ENCODE measurements at places on chromosomes 16 and 17. TPM values are rescaled to one million over a fixed set of nuclear protein-coding genes. Genes with fewer than 3 reads are reported as not detected.

- no peak for DNase-seq
Measured at GRCh38 chr16:9107025-9107970, 15.9 kb downstream of the HAPSTR1 start.

DNA sequence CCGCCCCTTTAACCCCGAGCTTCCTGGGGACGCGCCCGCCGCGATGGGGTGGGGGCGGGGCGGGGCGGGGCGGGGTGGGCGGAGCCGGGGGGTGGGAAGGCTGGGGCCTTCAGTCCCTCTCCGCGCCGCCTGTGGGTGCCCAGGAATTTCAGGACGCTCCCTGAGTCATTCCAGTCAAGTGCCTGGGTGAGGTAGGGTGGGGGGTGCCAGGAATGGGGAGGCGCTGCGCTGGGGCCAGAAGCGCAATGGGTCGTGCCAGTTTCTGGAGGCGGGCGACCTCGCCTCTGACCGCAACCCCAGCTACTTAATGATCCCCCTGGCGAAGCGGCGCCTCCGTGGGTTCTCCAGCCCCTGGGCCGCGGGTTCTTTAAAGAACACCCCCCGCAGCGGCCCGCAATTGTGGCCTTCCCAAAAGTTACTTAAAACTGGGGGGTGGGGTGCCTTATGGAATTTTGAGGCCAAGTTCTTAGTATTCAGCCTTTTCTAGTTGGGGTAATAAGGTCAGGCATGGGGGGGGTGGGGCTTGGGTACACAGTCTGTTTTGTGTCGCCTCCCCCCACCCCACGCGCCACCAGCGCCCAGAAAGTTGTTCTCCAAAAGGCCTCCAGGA, 826 bp upstream of the GSE1 start:
- DNase-seq = peak; percentile 86

DNA sequence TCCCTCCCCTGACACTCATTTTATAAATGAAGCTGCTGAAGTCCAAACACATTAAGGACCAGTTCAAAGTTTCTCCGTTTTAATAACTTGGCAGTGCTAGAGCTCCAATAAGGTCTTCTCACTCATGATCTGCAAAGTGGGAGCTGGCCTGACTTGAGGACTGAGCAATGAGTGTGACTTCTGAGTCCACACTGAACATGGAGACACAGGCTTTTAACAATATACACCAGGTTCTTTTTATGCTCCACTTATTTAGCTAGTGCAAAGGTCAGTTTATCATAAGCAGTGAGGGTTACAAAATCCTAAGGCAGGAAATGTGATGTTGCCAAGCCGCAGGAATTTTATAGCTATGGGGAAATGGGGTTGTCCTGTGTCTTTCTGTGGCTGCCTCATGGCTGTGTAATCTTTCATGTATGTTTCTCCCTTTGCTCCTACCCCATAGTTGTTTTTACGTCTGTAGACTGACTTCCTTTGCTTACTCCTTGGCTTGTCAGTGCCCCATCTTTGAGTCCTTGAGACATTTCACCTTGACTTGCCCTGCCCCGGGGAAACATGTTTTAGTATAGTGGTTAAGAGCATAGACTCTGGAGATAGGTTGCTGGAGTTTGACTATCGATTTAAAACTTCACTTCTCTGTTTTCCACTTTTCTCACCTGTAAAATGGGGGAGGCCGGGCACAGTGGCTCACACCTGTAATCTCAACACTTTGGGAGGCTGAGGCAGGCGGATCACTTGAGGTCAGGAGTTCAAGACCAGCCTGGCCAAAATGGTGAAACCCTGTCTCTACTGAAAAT, 12.2 kb upstream of the MMD start:
- no peak for DNase-seq

- no peak for DNase-seq
Measured at GRCh38 chr16:67429799-67430503, 970 bp upstream of the HSD11B2 start.

The CASKIN1 gene
- total RNA-seq = 0.24 TPM

GRCh38 chr17:80790981-80791742, 200.5 kb upstream of the CHMP6 start:
- DNase-seq = no peak

The USP31 gene
- total RNA-seq = 10.6 TPM

GRCh38 chr16:23195366-23195978, 12.9 kb downstream of the SCNN1G start:
- no peak for DNase-seq

The MAF gene
- 3.2 TPM for total RNA-seq

DNA sequence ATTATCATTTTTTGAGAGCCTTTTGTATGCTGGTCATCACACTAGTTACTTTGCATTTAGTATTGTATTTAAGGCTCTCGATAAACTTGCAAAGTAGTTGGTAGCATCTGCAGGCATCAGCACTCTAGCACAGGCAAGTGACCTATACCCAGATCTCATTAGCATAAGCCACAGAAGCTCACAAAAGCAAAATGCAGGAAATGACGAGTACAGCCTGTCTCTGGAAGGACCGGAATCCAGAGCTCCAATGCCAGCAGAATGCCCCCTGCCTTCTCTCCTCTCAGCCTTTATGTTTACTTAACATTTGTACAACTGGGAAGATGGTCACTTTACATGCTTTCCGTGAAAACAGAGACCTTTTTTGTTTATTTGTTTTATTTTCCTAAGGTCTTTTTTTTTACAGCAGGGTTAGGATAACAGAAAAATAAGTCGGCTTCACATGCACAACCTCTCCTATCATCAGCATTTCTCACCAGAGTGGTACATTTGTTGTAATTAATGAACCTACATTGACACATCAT, 45.4 kb upstream of the MYOCD start:
- DNase-seq = no peak

DNA sequence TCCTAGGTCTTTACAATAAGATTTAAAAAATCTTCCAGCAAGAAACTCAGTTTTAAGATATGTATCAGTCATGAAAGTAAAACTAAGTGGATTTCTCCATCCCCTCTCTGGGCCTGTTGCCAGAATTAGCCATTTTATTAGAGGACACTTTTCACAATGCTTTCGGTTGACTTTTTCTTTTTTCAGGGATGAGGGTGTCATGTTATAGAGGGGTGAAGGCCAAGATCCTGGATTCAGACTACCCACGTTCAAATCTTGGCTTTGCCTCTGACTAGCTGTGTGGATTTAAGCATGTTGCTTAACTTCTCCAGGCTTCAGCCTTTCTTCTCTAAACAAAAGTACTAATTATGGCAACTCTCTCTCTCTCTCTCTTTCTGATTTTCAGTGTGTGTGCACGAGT, 111.7 kb upstream of the COX10 start:
- no peak for DNase-seq

DNA sequence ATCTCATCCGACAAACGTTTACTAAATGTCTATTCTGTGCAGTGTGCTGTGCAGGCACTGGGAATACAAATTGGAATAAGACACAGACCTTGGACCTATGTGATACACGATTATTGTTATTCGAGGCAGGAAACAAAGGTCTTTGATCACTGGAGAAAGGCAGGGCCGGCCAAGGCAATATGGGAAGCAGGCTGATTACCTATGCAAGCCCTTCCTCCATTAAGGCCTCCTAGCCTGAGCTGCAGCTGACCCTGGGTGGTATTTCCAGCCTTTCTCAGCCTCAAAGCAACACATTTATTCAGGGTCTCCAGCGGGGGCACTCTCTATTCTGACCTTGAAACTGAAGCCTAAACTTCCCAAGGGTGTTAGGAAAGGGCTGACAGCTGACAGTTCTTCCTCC, 13.4 kb downstream of the ST6GALNAC1 start:
- no peak for DNase-seq

DNA sequence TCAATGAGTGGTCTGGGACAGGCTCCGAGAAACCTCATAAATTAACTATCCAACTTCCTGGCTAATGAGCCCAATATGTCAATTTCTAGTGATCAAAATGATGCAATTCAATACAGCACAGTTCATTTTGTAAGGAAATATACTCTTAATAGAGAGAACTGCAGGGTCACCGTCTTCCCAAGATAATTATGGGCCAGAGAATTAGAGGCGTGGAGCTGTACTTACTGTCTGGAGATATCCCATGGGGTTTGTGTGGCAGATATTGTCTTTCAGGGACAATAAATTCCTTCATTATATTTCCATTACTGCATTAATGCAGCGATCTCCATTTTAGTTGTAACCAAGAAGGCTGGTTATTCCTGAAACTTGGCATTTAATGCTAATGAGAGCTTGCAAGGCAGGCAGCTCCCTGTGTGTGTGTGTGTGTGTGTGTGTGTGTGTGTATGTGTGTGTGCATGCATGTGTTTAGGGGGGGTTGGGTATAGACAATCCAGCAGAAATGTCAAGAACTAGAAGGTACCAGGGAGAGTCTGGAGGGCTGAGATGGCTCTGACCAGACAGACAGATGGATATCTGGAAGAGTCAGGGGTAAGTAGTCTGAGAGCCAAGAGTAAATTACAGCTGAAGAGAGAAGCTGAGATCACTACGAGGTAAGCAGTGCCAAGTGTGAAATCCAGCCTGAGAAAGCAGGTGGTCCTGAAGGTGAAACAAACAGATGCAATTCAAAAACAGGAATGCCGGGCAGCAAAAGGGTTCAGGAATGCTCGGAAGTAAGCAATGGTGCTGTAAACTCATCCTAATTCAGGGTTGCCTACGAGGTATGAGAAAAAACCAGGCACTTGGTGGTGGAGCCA, 393.0 kb downstream of the CA10 start:
- DNase-seq = no peak

DNA sequence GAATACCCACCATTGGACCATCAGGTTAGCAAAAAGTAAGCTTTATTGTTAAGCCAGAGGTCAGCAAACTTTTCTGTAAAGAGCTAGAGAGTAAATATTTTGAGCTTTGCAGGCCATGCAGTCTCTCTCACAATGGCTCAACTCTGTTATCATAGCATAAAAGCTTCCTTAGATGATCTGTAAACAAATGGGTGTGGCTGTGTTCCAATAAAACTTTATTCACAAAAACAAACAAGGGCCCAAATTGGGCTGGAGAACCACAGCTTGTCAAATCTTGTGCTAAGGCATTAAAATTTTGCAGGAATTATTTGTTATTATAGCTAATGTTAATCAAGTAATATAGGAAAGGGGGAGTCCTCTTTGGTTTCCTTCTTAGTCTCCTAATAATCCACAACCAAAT, 153.6 kb downstream of the GRIN2A start:
- no peak for DNase-seq

- no peak for DNase-seq
Measured at GRCh38 chr16:6105115-6105514, 1007.5 kb upstream of the EEF2KMT start.

The ABAT gene
- total RNA-seq = 80.0 TPM

- no peak for DNase-seq
Measured at GRCh38 chr16:17116595-17117322, 354.0 kb downstream of the XYLT1 start.

GRCh38 chr17:79532107-79532790, 78.6 kb downstream of the RBFOX3 start:
- DNase-seq = no peak

The MT4 gene
- total RNA-seq = not detected

- peak; percentile 89 for DNase-seq
Measured at GRCh38 chr17:18248300-18248731, 10.2 kb downstream of the FLII start.

- DNase-seq = peak; percentile 69
Measured at GRCh38 chr17:8994319-8994718, 27.0 kb upstream of the NTN1 start.

- DNase-seq = no peak
Measured at GRCh38 chr17:65332375-65332774, 195.2 kb downstream of the RGS9 start.
